Stimulated activated CD4-positive, alpha-beta T cell treated with anti-CD3 and anti-CD28 coated beads, Interleukin-1b, Interleukin-23, amount 100 ng/mL, for 4 hours (primary cell): ENCODE measurements at places on chromosomes 12 and 14.

DNA sequence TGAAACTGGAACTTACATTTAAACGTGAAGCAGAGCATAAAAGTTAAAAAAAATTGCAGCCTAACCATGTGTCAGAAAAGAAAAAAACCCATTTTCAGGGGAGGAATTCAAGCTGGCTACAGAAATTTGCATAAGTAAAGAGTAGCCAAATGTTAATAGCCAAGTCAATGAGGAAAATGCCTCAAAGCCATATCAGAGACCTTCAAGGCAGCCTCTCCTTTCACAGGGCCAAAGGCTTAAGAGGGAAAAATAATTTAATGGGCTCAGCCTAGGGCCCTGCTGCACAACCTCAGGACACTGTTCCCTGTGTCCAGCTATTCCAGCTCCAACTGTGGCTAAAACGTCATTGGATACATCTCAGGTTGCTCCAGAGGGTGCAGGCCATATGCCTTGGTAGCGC lies 749.5 kb downstream of the FLRT2 start:
- no peak for DNase-seq

DNA sequence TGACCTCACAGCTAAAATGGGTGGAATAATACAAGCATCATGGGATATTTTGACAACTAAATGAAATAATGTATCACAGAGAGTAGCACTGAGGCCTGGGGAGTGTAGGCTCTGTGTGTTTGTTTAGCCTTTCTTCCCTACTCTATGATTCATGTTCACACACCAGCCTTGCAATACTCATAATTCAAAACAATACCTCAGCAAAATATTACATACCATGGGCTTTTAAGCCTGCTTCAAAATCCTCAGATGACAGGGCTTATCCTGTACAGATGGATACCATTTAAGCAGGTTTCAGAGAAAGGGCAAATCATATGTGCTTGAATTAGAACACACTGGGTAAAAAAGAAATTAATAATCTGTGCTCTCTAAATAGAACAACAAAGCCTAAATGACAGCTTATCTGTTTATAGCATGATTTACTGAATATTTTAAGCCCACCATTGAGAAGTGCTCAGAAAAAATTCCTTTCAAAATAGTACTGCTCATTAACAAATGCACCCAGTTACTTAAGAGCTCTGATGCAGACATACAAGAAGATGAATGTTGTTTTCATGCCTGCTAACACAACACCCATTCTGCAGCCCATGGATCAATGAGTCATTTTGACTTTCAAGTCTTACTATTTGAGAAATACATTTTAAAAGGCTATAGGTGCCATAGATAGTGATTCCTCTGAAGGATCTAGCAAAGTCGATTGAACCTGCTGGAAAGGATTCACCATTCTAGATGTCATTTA lies 84.9 kb upstream of the ADAMTS20 start:
- no peak for DNase-seq

DNA sequence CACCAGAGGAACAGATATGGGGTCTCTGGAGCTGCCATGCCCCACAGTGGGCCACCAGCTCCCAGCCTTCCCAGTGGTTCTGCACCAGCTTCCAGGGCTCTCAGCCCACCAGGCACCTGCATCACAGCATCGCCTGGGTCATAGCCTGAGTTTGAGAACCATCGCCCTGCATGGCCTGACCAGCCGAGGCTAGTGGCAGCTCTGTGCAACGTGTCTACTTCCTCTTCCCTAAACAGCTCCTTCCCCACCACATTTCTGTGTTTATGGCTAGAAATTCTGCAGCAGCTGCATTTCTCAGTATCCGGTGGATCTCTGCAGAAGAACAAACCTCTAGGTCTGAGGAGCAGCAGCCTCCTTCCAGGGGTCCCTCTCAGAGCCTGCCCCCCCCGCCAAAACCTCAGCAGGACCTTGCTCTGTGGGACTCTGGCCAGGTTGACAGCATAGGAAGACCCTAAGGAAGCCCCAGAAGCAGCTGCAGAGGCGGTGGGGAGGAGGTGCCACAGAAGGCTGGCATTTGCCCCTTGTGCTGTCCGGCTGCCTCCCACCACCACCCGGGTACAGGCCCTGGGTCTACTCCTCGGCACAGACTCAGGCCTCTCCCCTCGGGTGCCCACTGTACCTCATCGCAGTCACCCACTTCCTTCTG lies 47.7 kb downstream of the PSMA6 start:
- DNase-seq, result no peak

DNA sequence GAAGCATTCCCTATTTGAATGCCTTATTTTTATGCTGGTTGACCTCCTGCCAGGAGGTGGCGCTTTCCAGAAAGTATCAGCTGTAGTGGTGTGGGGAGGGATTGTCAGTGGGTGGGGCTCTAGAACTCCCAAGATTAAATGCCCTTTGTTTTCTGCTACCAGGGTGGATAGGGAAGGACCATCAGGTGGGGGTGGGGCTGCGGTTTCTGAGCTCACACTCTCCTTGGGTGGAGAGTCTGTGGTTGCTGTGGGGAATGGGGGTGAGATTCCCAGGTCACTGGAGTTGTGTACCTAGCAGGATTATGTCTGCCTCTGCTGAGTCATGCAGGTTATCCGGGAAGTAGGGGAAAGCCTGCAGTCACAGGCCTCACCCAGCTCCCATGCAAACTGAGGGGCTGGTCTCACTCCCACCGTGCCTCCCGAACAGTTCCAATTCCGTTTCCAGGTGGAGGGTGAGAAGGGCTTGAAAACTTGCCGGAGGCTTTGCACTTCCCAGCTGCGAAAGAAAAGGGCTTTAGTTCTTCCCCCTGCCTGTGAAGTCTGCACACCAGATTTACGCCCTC lies 68.3 kb downstream of the ALG10B start:
- no peak for DNase-seq

DNA sequence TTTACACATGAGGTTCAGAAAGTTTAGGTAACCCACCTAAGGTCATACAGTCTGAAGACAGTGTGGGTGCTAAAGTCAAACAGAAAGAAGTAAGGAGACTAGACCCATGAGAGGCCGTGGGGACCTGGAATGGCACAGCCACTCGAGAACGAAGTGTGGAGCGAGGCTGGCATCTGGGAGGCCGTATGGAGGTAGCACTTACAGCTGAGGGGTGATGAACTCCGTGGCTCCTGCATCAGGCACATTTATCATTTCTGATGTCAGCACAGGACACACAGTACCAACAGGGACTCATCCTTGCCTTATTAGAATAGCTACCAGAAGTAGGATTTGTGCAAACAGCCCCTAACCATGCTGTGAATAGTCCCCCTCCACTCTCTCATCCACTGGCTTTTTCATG lies 30.5 kb downstream of the CRACR2A start:
- no peak for DNase-seq

GRCh38 chr14:85618390-85618789 lies 88.4 kb downstream of the FLRT2 start:
- DNase-seq, result no peak

- no peak for DNase-seq
Observed at GRCh38 chr12:1878214-1878613, 40.2 kb downstream of the CACNA2D4 start.

DNA sequence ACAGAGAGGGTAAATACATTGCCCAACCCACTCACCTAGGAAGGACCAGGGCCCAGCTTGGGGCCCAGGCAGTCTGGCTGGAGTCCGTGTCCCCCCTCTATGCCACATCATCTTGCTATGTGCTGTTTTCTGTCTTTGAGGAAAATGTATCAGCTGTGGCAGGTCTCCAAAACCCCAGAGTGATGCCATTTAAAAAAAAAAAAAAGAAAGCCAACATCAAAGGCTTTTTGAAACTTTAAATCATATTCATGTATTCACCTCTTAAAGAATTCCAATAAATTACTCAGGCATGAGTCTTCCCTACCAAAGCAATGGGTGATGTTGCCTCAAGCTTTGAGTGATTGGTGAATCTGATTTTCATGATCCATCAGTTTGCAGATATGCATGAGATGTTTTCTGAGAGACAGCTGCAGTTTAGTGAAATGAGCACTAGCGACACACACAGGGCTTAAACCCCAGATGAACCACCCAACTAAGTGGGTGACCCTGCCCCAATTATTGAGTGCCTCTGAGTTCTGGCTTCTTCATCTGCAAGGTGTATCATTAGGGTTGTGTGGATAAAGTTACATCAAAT lies 6.1 kb downstream of the KRT81 start:
- DNase-seq, result no peak

GRCh38 chr14:100391724-100392123 lies 68.6 kb downstream of the SLC25A47 start:
- DNase-seq, result no peak

DNA sequence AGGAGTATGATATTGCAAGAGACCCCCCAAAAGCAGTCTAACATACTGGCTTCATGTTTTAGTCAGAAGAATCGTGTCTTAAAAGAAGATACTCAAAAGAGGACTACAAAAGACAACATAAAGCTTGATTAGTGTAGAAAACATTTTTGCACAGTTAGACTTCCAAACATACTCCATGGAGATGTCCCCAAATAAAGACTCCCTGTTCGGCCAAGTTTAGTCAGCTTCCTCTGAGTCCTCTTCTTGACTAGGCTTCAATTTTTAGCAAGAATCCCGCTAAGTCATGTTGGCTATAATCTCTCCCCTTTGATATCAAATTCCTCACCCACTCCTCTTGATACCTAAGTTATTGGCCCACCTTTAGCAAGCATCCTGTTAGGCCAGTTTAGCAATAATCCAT lies 298.0 kb downstream of the RMST start:
- DNase-seq, result no peak

GRCh38 chr14:35747379-35747778 lies 61.7 kb downstream of the RALGAPA1 start:
- no peak for DNase-seq

DNA sequence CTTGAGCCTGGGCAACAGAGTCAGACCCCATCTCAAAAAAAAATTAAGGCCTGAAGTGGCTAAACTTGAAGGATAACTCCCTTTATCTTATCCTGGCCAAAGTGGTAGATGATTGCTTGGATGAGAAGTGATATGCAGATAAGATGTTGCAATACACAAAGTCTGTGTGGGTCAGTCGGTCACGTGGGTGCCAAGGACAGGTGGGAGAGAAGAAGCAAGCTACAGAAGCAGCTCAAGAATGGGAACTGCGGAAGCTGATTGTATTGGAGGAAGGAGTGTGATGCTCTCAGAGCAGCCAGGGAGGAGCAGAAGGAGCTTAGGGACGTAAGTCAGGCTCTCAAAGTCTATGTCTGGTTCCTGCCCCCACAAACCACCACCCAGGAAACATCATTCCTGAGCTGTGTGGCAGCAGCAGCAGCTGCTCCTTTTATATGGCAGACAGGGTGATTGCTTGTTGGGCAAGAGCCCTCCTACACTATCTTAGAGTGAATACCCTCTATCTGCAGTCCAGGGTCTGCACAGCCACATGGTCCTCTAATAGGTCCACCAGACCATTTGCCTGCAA lies 54.5 kb downstream of the ATP2A2 start:
- no peak for DNase-seq

DNA sequence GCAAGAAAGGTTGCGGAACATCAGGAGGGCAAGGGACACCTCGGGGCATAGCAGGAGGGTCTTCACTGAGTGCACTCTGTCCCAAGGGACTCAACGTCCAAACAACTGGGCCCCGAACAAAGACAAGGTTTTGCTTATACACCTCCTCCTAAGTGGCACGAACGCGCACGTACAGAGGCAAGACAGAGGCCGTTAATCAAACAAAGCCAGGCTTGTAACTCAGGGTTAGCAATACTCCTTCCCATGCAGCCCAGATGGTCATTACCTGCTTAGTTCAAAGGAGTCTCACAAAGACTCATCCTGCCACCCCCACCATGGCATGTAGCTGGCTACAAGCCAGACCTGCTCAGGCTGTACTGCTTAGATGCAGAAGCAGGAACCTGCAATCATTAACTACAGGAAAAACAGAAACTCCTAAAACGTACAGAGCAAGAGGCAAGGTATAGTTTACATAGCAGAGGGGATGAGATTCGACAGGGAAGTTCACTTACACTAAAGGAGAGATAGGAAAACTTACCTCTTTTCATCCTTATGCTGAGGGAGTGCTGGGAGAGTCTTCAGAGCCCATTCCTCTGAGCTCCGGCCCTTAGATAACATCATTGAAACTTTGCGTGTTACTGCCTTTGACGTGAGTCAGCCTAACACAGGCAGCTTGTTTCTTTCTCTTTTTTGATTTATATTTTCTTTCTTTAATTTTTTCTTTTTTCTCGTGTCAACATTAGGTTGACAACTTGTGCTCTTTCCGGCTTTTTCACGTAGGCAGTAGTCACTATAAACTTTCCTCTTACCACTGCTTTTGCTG lies 1319.1 kb downstream of the TMEM121 start:
- DNase-seq, result peak; percentile 15

DNA sequence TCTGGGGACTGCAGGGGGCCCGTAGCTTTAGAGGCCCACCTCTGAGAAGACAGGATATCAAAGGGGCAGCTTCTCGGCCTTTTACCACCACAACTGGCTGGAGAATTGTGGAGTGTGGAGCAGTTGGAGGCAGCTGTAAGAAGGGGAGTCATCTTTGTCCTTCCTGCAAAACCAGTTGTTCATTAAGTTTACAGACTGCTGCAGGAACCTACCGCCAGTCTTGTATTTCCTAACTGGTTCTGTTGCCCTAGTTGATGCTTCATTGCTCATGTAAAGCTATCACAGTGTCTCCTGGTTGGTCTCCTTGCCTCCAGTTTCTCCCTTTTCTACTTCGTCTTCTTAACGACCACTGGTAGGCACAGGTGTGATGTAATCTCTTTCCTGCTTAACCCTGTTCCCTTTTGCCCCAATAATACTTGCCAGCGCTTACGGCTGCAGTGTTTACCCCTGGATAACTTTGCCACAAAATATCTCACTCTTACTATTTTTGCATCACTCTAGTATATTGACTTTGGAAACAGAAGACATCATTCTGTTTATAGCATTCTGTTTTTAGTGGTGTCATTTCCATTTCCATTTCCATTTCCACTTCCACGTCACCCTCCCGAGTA lies 11.9 kb downstream of the ESPL1 start:
- DNase-seq, result no peak

DNA sequence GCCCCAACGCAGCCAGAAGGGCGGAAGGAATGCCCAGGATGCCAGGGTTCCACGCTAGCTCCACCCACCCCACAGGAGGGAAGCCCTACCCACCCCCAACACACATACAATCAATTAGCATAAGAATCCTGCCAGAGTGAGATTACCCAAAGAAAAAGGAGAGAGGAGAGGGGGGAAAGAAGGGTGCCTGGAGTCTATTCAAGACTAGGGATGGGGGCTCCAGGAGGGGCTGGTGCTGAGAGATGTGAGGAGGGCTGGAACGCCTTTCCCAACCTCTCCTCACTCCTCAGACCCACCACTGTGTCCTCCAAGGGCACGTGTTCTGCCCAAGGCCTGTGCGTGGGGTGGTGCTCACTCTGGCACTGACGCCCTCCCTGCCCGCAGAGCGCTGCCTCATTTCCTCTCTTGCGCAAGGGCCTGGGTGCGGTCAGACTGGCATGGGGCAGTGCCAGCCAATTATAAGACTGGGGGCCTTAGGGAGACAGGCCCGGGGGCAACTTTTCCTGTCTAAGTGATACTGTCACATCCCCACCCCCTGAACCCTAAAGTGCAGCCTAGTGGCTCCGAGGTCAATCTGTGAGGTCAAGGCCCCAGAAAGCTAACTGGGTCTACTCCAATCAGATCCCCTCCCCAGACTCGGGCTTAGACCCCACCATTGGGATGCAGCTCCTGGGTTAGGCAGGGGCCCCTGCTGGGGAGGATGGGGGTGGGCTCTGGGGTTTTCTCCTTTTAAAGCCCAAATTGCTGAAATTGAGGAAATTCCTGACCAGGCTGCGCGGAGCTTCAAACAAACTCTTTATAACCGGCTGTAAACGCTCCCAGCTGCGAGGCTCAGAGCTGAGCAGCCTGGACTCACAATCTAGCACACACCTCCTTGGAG lies 10.2 kb upstream of the ITGB7 start:
- DNase-seq, result no peak
